NCI-H1048 (cell line): ENCODE measurements at places on chromosomes 11 and 22.

- DNase-seq: no peak
Observed at GRCh38 chr11:78310500-78310909, 107.1 kb downstream of the GAB2 start.

- no peak for DNase-seq
Observed at GRCh38 chr11:8164746-8165145, 4.1 kb downstream of the RIC3 start.

DNA sequence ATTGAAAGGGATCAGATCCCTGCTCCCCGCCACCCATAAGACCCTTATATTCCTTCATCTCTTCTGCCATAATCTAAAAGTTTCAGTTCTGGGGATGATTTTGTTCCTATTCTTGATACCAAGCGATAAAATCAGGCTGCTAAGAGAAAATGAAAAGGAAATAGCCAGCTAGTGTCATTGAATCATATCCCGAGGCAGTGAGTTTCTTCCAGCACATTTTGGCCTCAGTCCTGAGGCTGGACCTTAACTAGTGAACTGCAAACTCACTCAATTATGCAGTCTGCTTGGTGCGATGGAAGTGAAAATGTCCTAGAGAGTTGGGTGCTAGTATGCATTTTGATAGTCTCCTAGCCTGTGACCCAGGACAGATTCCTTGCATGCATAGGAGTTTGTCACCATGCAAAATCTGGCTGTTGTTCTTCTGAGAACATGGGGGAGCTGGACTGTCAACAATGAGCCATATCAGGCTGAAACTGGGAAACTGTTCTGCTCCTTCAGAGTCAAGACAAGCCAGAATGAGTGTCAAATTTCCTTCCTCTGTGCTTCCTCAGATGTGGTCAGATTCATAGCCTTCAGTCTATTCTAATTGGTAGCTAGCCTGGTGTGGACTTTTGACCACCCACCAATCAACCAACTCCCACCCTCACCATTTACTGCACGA, 102.9 kb downstream of the CCDC81 start:
- no peak for DNase-seq

- DNase-seq: no peak
Observed at GRCh38 chr11:104146421-104146820, 17.5 kb downstream of the PDGFD start.

DNA sequence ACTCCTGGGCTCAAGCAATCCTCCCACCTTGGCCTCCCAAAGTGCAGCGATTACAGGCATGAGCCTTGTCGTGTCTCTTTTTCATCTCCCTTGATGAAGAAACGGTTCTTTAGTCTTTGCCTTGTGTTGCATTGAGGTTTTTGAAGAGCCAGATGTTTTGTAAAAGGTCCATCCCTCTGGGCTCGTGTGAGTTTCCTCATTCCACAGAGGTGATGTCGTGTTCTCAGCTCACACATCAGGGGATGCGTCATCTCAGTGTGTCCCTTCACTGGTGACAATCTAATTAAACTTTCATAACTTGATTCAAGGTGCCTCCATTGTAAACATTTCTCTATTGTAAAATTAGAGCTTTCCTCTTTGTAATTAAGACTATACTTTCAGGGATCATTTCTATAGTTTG, 29.7 kb upstream of the TEF start:
- no peak for DNase-seq

- no peak for DNase-seq
Observed at GRCh38 chr22:49971232-49972162, 10.9 kb downstream of the PIM3 start.

- DNase-seq: no peak
Observed at GRCh38 chr11:44307340-44308099, 2.4 kb downstream of the ALX4 start.

DNA sequence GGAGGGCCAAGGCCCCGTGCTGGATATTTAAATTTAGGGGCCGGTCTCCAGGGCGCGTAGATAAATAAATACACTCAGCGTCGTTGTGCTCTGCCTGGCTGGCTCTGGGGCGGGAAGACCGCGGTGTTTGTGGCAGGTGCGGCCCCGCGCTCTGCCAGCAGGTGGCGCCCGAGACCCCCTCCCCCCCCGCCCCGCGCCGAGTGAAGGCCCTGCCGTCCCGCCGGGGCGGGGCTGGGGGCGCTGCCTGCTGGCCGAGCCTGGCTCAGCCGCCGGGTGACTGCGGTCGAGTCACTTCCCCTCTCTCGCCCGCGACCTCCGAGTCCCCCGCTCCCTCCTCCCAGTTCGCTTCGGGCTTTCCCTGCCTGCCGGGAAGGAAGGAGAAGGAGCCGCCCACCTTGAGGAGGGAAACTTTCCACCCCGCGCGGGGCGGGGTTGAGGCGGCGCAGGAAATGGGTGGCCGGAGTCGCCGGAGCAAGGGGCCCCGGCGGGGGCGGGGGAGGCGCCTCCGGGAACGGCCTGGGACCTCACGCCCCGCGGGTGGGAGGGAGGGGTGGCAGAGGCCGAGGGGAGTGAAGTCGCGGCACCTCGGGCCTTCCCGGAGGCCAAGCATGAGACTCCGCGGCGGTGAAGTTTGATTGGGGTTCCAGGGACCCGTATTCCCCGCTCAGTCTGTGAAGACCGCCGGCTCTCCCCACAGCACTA, 1.6 kb upstream of the EHBP1L1 start:
- peak; percentile 52 for DNase-seq

DNA sequence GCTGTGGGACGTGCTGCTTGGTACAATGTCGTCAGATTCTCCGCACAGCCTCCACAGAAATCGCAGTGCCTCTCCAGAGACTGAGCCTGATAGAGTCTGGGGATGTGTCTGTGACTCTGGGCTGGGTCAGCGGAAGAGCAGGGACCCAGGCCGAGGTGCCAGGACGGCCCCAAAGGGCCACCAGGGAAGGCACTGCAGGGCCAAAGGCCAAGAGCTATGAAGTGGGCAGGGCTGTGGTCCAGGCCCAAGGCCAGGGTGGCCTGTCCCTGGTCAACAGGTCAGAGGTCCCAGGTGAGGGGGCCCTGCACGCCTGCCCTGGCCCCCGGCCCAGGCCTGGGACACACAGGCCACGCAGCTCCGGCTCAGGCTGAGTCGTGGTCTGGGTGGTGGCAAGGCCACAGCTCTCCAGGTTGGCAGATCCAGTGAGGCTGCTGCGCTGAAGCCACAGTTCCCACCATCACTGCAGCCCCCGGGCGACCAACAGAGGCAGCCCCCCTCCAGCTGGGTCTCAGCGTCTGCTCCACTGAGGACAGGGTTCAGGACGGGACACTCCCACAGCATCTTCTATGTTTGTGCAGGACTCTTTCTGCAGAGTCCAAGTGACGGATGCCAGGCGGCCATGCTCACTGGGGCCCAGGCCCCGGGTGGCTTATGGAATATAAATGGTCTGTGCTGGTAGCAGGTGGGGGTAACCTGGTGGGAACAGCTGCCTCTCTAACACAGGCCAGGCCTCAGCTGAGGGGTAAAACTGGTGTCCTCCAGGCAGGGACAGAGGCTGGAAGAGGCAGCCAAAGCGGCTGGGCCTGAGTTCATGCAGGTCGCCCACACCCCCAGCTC, 4.8 kb upstream of the PIM3 start:
- no peak for DNase-seq

DNA sequence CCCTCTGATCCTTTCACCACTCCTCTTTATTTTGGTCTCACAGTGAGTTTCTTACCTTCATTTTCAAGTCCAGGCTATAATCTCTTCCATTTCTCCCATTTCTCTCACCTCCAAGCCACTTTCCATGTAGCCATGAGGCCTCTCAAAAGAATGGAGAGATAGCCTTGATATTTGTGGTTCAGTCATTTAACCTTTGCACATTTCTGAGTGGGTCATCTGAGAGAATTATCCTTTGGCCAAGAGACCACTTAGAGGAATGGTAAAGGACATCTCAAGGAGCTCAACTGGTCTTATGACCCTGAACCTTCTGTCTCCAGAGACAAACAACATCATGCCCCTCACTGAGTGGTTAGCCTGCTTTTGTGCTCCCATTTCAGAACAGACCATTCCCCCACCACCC, 121.1 kb downstream of the KIRREL3 start:
- DNase-seq: no peak

- no peak for DNase-seq
Observed at GRCh38 chr11:71251761-71252268, 562 bp downstream of the SHANK2 start.

- DNase-seq: peak; percentile 70
Observed at GRCh38 chr11:109486129-109486528, 64.1 kb downstream of the C11orf87 start.

- no peak for DNase-seq
Observed at GRCh38 chr11:9831122-9831521, 167.2 kb downstream of the SWAP70 start.

GRCh38 chr11:46913484-46913883, 4.9 kb downstream of the LRP4 start:
- no peak for DNase-seq

- no peak for DNase-seq
Observed at GRCh38 chr11:728901-729491, 18.3 kb upstream of the TALDO1 start.

GRCh38 chr22:46436595-46437175, 100.7 kb downstream of the CELSR1 start:
- DNase-seq: no peak

DNA sequence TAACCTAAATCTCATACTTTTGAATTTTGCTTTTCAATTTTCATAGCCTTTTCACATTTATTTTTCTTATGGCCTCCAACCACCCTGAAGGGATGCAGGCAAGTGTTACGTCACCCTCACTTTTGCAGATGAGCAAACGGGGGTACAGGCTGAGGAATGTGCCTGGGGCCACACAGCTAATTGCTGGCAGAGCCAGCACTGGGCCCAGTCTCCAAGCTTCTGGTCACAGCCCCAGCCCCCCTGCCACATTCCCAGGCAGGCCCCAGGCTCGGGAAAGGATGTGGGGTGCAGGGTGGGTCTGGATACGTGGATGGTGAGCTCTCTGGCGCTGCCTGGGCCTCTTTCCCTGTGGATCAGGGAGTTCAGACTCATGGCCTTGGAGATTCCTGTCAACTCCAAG, 138.6 kb downstream of the PKNOX2 start:
- DNase-seq: no peak

DNA sequence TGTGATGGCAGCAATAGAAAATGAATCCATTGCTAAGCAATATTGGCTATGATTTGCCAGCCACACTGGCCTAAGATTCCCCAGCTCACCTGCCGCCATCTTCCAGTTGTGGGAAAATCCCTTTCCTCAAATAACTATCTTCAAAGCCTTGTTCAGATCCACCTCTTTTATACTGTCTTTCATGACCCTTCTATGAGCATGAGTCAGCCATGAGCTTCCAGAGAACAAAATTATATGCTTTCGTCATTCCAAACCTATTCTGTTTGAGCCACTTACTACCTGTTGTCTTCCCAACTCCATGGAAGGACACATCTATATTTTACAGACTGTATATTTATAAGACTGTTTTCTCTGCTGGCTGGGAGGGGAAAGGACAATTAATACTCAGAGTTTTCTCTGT, 25.0 kb upstream of the PRSS23 start:
- no peak for DNase-seq

DNA sequence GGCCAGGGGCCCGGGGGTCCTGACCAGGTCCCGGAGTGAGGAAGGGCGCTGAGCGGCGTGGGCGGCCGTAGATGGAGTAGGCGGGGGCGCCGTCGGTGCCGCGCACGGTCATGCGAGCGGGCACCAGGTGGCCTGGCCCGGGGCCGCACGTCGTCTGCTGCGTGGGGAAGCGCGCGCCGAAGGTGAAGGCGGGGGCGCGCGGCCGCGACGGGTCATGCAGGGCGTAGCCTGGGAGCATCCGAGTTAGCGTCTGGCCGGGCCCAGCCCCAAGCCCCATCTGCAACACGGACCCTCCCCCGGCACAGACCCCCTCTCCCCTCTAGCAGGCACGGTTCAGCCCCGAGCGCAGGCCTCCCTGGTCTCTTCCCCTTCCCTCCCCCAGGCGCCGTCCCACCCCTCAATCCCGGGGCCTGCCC, 1.7 kb upstream of the TYMP start:
- no peak for DNase-seq

GRCh38 chr11:120717042-120717441, 205.5 kb downstream of the GRIK4 start:
- no peak for DNase-seq

DNA sequence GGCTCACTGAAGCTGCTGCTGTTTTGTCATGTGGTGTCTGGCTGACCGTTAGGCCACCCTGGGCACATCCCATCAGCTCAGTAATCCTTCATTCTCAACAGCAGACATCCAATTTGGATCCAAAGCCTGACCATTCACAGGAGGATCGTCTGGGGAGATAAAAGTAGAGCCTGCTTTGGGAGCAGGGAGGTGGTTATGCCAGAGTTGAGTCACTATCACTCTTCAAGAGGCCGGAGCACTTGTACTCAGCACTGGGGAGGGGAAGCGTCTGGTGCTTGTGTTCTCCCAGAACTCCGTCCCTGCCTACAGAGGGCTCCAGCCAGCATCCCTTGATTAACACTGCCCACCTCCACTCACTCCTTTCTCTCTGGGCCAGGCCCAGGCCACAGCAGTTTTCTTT, 382.6 kb downstream of the OPCML start:
- DNase-seq: no peak

DNA sequence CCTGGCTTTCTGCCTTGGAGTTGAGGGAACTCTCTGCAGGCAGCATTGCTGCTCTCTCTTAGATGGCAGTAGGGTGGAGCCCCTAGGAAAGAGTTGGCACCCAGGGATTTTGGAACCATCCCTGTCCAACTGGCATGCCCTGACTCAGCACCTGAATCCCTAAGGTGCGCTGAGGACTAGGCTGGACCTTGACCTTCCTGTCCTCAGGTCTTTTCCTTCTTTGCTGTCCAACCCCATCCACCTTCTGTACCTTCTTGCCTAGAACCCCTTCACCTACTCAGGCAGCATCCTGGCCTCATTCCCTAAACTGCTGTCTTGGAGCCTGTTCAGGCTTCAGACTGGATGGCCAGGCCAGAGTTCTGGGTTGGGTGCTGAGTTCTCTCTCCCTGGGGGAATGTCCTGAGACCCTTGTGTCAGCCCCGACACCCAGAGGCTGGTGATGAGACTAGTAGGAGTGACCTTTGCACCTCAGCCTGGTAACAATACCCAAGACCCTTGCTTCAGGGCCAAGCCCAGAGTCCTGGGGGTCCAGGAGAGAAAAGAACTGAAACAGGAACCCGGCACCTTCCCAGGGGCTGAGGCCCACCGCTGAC, 2.5 kb upstream of the POLD4 start:
- no peak for DNase-seq

GRCh38 chr11:108838792-108839105, 173.9 kb downstream of the DDX10 start:
- no peak for DNase-seq

DNA sequence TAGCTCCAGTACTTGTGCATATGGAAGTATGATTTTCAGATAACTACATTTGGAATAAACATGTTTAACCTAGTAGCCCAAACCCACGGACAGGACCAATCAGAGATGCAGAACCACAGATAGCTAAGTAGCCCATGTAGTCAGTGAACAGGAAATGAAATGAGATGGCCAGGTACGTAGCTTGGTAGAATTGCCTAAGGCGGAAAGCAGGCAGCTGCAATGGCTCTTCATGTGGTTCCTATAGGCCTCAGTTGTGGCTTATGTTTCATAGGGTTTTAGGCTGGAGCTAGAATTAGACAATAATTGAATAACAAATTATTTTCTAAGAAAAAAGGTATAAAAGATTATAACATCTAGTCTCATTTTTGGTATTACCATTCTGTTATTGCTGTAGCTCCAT, 86.4 kb upstream of the B3GNT6 start:
- no peak for DNase-seq
